ENCODE measurements at places on chromosomes 3 and 15.
A peak's percentile ranks its signal among the peaks of the same experiment; 100 is the strongest.

- DNase-seq: no peak
Observed at GRCh38 chr3:194285850-194286197, 65.3 kb downstream of the CPN2 start.

- no peak for DNase-seq
Observed at GRCh38 chr3:193905541-193906396, 230.2 kb upstream of the HES1 start.

DNA sequence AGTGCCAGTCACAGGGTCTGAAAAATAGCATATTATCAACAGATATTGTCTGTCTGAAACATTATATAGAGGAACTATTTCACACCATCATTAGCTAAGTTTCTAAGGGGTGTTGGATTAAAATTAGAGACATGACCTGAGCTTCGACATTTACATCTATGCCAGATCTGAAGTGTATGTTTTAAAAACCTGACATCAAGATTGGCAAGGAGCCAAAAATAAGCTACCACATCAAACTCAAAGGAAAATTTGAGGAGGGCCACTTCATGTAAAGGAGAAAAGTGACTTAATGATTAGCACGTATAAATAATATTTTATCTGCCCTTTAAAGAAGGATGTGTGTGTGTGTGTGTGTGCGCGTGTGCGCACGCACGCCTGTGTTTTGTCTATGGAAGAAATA, 752.0 kb upstream of the GRM7 start:
- DNase-seq: no peak

DNA sequence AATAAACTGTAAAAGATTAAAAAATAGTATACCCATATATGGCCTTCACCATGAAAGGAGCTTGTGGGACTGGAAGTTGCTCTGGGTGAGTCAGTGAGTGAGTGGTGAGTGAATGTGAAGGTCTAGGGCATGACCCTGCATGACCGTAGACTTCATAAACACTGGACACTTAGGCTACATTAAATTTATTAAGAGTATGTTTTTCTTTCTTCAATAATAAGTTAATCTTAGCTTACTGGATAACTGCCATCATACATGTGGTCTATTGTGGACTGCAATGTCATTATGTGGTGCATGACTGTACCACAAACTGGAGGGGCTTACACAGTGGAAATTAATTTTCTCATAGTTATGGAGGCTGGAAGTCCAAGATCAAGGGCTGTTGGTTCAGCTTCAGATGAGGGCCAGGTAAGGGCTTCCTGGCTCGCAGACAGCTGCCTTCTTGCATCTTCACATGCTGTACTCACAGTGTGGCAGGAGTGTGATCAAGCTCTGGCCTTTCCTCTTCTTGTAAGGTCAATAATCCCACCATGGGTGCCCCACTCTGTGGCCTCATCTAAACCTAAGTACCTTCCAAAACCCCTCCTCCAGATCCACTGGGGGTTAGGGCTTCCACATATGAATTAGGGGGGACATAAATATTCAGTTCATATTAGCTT, 40.8 kb upstream of the PRR23E start:
- DNase-seq: no peak

DNA sequence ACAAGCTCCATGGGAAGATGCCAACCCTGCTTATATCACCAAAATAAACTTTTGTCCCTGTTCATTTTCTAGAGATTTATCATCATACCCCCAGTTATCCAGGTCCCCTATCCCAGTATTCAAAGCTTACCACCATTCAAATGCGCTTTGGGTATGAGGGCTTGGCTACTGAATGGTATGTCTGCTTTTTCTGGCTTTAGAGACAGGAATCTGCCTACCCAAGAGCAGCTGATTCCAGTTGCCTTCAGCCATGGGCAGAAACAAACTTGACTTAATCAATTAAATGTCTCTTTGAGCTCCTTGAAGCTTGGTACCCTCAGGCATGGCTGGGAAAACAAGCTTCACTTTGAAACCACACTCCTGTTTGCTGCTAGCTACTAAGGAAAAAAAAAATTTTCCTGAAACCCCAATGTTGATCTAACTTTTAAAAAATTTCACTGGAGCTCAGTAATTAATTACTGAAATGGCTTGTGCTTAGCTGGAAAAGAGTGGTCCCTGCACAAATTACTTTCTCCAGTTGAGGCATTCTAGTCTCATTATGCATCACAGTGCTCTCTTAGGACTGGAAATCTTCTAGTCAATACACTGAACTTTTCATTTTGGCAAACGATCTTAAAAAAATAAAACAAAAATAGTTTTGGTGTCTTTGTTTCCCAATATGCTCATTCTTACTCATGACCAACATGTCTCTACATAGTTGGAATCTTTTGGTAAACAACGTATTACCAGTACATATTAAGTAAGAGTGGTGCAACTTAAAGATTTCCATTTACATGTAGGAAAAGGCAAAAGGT, 242.8 kb downstream of the DTWD1 start:
- no peak for DNase-seq

DNA sequence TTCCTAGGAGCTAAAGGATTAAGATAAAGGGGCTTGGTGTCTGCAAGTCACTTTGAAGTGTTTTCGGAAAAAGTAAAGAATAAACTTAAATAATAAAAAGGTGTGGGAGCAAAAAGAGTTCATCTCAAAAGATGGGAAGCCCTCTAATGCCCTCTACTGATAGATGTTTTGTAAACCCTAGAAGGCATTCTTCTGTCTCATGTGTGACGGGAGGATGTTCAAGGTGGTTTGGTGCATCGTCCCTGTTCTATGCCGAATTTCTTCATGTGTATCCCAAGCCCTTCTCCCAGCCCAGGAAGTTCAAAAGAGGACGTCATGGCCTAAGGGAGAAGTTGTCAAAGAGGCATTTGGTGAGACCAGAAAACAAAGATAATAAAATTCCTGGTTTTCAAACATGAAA, 37.2 kb downstream of the CCK start:
- DNase-seq: no peak

- peak; percentile 53 for DNase-seq
Observed at GRCh38 chr3:23217872-23218554, 14.9 kb downstream of the UBE2E2 start.

GRCh38 chr3:189586941-189587663, 44.1 kb upstream of the TP63 start:
- DNase-seq: no peak

DNA sequence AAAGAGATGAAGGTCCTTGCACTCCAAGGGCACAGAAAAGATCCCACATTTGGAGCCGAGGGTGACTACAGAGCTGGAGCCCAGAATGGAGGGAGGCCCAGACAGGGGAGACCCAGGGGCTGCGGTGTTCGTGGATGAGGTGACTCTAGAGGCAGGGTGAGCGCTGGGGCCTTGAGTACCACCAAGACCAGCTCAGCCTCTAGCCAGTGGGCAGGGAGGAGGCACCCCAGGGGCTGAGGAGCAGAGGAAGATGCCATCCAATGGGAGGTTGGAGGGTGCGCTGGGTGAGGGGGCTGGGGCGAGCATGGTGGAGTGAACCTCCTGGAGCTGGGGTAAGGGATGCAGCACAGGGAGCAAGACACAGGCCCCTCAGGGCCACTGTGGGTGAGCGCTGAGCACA, 13.3 kb downstream of the RRP9 start:
- no peak for DNase-seq

DNA sequence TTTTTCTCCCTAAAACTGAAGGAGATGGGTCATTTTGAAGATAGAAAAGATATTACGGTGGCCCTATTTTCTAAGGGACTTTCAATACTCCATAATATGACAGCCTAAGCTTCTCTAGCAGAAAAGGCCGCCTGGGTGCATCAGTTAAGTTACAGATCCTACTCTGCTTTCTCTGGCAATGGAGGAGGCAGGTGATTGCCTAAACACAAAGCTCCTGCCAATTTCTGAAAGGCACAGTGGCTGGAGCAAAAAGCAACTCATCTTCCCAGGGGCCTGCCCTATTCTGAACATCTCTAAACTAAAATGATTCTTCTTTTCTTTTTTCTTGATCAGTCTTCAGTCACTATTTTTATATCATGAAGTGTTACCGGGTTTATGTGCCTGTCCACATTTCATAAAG, 276.7 kb downstream of the CNTN4 start:
- no peak for DNase-seq

GRCh38 chr3:114307832-114308231, 14.0 kb downstream of the TIGIT start:
- DNase-seq: no peak

DNA sequence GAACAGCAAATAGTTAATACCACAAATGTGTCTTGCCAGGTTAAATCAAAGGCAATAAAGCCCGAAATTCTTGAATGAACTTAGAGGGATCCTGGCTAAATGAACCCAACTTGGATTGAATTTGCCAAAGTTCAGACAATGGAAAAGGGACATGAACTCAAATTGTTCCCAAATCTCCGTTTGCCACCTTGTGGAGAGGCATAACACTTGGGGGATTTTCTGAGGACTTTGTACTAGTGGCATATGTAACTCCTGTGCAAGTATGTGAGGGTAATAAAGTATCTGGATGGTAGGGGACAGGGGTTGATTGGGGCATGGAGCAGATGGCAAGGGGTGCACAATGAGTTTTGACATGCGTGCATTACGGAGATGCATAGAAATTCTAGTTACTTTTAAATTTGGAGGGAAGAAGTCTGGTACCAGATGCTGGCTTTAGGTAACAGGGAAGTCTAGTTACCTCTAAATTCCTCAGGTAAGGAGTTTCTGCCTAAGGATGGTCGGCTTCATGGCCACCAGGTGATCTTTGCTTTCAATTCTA, 1.2 kb upstream of the TCAIM start:
- no peak for DNase-seq

- DNase-seq: peak; percentile 86
Observed at GRCh38 chr3:132535575-132536441, 61.3 kb upstream of the ACKR4 start.

- DNase-seq: no peak
Observed at GRCh38 chr15:48442011-48442410, 110.8 kb downstream of the DUT start.

DNA sequence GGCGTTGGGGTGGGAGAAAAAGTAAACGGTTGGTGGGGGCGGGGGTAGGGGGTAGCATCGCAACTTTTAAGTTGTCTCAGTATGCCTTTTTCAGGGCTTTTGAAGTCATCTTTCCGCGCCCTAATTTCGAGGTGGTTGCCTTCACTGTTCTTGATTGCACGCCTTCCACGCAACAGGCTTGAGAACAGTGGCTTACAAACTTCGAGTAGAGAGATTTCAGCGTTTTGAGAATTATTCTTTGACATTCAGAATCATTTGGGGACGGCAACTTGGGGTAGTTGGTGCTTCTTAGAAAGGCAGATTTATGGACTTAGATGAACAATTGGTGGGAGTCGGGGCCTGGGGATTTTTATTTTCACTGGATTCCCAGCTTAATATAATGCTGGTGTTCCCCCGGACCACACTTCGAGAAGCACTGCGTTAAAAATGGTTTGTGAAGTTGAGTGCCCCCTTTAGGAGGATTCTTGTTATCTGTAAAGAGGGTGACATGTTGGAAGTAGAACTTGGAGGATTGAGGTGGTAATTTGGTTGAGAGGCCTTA, 880 bp downstream of the PPP4R2 start:
- peak; percentile 49 for DNase-seq

DNA sequence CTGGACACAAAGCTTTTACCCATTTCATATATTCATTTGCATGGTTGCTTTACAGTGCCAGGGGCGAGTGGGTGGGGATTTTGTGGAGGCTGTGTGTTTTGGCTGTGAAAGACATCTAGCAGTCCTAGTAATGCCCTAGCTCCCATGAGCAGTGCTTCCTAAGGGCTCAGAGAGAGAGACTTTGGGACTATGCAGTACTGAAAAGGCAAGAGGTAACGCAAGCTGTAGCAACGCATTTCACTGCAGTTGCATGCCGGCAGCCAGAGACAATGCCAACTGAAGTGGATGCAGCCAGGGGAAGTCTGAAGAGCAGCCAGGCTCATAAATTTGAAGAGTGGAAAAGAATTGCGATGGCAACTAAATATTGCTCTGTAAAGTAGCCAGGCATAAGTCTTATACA, 27.4 kb upstream of the ATP10A start:
- DNase-seq: no peak

DNA sequence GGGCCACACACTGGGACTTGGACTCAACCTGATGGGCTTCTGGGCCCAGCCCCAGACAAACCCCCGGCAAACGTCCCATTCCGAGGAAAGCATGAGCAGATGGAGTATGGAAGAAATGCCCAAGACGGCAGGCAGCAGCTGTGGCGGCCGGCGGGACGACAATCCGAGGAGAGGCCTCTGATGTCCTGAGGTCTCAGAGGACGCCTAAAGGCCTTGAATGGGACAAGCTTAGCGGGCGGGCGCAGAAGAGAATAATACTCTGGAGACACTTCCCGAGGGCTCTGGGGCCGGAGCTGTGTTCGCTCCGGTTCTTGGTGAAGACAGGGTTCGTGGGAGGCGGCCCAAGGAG, 482 bp upstream of the OGG1 start:
- DNase-seq: no peak

- no peak for DNase-seq
Observed at GRCh38 chr3:127395663-127396355, 108.0 kb upstream of the PRR20G start.
